ENCODE measurements at places on chromosomes 1 and 21.
A peak's percentile ranks its signal among the peaks of the same experiment; 100 is the strongest.

GRCh38 chr1:54701996-54702395, 13.7 kb upstream of the TTC4 start:
- no peak for DNase-seq

DNA sequence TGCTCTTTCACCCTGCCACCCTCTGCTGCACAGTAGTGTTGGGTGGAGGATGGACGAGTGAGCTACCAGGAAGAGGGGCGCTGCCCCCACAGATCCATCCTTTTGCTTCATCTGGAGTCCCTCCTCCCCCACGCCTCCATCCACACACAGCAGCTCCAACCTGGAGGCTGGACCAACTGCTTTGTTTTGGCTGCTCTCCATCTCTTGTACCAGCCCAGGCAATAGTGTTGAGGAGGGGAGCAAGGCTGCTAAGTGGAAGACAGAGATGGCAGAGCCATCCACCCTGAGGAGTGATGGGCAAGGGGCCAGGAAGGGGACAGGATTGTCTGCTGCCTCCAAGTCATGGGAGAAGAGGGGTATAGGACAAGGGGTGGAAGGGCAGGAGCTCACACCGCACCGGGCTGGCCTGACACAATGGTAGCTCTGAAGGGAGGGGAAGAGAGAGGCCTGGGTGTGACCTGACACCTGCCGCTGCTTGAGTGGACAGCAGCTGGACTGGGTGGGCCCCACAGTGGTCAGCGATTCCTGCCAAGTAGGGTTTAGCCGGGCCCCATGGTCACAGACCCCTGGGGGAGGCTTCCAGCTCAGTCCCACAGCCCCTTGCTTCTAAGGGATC, 8.5 kb downstream of the CHRNB2 start:
- no peak for DNase-seq

DNA sequence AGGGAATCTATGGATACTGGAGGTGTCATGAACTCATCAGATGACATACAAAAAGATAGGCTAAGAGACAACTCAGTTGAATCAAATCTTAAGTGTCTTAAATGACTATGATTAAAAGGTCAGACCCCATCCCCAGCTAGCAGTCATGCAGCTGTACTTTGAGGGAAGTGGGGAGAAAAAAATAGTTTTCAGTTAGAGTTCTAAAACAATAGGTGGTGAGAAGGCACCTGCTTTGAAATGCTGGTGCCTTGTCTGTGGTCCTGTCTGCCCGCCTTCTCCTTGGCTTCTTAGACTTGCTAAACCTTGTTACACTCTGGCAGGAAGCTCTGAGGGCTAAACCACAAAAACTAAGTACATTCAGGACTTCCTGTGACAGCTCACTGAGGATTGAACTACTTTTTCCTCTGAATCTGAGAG, 15.3 kb downstream of the CD2 start:
- peak; percentile 41 for DNase-seq

GRCh38 chr1:212629450-212630157, 21.0 kb downstream of the ATF3 start:
- no peak for DNase-seq

DNA sequence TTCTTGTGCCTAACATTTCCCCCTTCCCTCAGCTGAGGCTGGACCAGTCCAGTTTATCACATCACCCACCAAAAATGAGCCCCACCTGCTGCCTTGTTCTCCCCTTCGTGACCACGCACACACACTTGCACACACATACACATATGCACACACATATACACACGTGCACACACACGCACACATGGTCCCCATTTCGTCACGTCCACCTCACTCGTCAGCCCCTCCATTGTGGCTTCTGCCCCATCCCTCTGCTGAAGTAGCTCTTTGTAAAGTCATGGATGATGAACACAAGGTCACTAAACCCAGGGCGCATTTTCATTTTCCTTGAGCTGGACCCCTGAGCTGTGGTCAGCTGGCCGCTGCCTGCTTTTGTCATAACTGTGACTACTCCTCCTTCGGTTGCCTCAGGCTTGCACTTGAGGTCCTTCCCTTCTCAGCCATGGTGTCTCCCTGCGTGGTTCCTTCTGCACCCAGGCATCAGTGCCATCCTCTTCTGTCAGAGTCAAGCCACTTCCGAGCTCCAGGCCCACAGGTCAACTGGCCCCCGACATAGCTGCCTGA, 93.8 kb downstream of the SYT2 start:
- peak; percentile 53 for DNase-seq

DNA sequence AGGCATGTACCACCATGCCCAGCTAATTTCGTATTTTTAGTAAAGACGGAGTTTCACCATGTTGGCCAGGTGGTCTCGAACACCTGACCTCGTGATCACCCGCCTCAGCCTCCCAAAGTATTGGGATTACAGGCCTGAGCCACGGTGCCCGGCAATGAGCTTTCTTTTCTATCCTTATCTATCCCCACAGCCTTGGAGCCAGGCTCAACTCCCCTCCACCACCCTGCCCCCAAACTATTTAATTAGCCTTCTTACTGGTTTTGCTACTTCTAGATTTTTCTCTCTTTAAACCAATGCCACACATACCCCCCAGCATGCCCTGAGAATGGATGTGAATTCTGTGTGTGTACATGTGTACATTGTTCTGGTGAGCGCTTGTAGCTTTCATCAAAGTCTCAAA, 5.7 kb upstream of the VANGL2 start:
- no peak for DNase-seq

- DNase-seq = no peak
Measured at GRCh38 chr1:2801046-2801445, 447 bp downstream of the TTC34 start.

- no peak for DNase-seq
Measured at GRCh38 chr1:30872948-30873263, 35.7 kb downstream of the SDC3 start.

GRCh38 chr1:151243683-151244216, 10.8 kb upstream of the PSMD4 start:
- DNase-seq = no peak

- no peak for DNase-seq
Measured at GRCh38 chr1:9402256-9402616, 109.5 kb downstream of the SPSB1 start.

DNA sequence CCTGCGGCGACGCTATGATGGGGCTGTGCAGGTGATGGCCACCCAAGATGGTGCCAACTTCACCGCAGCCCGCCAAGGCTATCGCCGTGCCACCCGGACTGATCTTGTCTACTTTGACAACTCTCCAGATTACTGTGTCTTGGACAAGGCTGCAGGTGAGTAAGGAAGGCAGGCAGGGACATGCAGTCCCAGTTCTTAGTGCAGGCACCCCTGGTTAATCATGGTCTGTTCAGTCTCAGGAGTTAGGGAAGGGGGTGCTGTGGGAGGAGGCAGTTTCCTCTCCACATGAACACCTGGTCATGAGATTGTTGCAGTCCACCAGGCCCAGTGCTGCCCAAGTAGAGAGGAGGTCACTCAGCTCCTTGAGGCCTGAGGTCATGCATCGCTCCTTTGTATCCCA, 8.5 kb downstream of the WNT2B start:
- no peak for DNase-seq

DNA sequence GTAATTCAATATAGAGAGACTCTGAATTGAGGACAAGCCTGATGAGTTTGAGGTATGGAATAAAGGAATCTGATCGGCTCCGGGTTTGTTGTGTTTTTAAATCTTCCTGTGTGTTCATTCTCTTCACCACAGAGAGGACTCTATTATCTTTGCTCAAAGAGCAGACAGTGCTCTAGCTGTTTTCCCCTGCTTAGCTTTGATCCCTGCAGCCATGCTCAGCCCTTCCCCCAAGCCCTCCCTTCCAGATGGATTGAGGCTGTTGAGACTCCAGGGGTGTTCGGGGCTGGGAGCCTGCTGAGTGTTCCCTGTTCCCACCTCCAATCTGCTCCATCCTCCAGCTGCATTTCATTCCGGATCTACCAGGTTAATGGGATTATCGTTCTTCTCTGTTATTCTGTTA, 74.2 kb upstream of the CXADR start:
- DNase-seq = no peak

GRCh38 chr1:222335586-222335985, 212.3 kb downstream of the HHIPL2 start:
- DNase-seq = no peak

DNA sequence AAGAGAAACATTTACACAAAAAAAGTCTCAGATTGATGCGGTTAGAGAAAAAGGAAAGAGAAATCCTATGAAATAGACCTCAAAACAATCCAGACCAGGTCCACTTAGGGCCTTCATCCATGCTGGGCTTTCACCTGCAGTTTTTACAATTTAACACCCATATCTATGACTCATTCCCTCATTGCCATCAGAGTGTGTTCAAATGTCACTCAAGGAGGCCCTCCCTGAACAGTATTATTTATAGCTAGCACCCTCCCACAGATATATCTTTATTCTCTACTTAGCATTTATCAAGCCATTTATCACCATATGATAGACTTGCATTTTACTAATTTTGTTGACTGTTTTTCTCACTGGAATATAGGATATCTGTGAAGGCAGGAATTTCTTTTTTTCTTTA, 824 bp upstream of the KRTAP21-3 start:
- no peak for DNase-seq

- no peak for DNase-seq
Measured at GRCh38 chr1:31912839-31913239, 25.3 kb downstream of the PTP4A2 start.

GRCh38 chr1:19988267-19989006, 9.0 kb upstream of the PLA2G2A start:
- no peak for DNase-seq

- no peak for DNase-seq
Measured at GRCh38 chr1:201742476-201742875, 86.5 kb upstream of the IPO9 start.

GRCh38 chr1:111161843-111162487, 21.9 kb downstream of the CEPT1 start:
- no peak for DNase-seq

- DNase-seq = no peak
Measured at GRCh38 chr1:215487466-215487865, 79.6 kb upstream of the KCTD3 start.

DNA sequence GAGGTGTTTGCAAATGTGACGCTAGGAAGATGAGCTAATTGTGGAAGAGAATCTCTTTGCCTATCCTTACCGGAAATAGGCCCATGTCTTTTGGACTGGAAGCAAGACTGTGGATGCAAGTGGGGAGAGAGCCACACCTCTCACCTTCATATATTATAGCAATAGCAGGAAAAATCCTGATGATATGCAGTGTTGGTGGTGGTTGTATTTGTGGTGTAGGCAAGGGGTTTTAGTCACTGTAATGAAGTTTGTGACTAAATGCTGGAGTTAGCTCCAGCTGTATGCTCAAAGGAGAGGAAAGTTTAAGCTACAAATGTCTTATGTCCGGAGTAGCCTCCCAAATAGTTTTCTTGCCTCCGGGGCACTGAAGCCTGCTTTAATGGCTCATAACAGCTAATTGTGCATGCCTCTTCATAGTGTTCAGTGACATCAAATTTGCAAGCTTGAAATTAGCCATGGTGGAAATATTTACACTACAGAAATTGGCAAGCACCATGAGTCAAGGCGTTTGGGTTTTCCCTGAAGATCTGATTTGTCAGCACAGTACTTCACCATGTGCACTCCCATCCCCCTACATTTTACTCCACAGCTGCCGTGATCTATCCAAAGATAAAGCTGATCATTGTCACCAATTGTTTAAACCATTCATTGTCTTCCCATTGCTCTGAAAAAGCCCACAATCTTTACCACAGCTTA, 102.6 kb upstream of the ZNF644 start:
- DNase-seq = no peak

- no peak for DNase-seq
Measured at GRCh38 chr1:173307845-173308244, 100.7 kb upstream of the TNFSF4 start.

- no peak for DNase-seq
Measured at GRCh38 chr1:3405974-3406867, 48.2 kb upstream of the ARHGEF16 start.

- DNase-seq = no peak
Measured at GRCh38 chr1:186195377-186195931, 179.6 kb downstream of the TPR start.

DNA sequence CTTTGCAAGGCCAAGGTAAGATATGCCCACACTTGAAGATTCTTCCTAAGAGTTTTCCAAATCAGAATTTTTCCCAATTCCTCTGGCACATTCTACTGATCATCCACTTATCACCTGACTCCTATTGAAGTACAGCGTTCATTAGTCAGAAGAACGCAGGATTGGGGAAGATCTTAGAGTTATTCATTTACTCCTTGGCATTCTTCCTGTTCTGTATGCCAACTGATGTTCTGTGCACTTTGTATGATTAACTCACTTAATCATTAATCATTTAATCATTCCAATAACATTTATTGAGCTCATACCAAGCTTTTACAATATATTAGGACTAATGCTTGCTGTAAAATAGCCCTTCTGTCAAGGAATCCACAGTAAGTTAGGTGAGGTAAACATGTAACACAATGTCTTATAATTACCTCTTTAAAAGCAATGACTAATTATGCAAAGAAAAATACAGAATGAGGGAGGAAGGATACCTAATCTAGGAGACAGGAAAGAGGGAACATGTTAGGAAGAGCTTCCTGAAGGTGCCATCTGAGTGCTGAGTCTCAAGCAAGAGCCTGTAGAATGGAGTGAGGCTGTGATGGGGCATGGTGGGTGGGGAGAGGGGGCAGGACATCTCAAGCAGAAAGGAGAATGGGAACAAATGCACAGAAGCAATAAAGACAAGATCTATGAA, 71.1 kb upstream of the DPT start:
- DNase-seq = no peak

Measured in inflammatory macrophage (primary cell).